Cerebellum (tissue), 4 donors: ENCODE measurements at places on chromosomes 12 and 14. TPM values are rescaled to one million over a fixed set of nuclear protein-coding genes. Genes with fewer than 3 reads are reported as not detected.

- DNase-seq, result no peak
Measured at GRCh38 chr12:13981296-13981962, at the start of gene GRIN2B. Gene GRIN2B (minus strand): TSS chr12:13981602. CDS start chr12:13866208, 115,394 bp downstream.

DNA sequence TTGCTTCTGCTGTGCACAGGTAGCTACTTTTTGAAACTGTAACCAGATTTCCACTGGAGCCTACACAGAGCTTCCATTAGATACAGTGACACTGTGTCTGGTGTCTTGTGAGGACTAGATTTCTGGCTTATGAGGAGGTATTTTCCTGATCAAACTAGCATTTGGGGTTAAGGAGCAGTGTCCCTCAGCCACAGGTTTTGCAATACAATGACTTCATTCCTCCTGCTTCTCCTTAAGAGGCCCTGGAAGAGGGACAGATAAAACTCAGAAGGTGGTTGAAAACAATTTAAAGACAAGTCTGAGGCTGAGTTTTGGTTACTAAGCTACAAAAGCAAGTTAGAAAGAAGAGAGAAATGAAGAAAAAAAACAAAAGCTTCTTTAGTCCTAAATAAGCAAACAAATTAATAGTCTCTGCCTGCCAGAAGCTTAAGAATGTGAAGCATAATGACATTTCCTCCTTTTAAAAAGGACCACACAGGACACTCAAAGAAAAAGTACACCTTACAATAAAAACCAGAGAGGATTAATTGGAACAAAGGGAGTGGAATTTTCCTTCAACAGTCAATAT lies 53.0 kb downstream of the PKP2 start:
- no peak for DNase-seq

BHLHE41 gene
- 6.6 TPM for total RNA-seq

DNA sequence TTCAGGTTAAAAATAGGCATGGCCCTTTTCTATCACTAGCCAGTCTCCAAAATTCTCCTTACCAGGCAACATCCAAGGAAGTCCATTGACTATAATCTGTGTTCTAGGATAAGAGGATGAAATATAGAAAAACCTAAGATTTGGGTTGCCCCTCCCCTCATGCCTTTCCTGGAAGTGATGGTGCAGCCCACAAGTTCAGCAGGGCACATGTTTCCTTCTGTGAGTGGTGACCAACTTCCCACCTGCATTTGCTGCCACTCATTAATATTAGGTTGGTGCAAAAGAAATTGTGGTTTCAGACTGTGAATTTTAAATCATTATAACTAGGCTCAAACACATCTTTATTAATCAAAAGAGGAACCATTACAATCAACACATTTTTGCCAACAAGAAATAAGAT lies 250.5 kb upstream of the FKBP4 start:
- DNase-seq, result no peak

DNA sequence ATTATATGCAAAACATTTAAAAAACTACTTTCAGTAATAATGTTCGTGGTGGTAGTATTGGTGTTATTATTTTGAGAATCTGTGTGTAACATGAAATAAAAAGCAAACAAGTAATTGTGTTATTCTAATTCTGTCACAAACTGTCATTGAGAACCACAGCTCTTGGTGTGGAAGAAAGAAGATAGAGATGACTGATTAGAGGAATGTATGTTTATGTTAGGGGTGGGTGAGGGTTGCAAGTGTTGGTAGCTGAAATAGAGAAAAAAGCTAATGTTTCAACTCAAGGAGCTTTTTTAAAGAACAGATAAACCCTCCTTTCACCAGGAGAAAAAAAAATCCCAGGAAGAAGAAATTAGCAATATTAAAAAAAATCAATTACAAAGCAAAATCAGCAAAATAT lies 18.3 kb downstream of the DNM1L start:
- DNase-seq, result no peak

ERP27 gene
- not detected for total RNA-seq
